ENCODE measurements at places on chromosomes 16 and 17.

GRCh38 chr17:74671031-74671771 is 41.5 kb downstream of the CD300LF start:
- DNase-seq: peak; percentile 24

DNA sequence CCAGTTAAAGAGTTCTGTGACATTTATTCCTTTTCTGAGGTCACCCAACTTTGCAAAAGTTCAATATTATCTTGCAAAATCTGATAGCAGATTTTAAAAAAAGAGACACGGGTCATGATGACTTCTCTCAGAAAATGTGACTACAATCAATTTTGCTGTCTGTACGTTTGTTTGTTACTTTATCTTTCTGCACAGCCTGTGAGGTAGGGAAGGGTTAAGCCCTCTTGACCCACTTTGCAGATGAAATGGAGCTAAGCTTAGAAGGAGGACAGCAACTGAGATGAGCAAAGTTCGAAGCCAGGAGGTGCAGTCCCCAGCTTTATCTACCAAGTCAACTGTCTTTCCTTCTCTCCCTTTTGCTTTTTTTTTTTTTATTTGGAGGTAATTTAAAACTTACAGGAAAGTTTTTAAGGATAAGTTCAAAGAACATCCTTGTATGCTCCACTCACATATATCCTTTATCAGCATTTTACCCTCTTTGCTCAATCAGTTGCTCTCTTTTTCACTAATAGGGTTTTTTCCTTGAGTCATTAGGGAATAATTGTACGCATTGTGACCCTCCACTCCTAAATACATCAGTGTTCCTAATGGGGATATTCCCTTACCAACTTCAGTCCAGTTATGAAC is 86.8 kb downstream of the MSI2 start:
- DNase-seq: no peak

GRCh38 chr17:21419299-21420239 is 43.4 kb downstream of the KCNJ12 start:
- no peak for DNase-seq

DNA sequence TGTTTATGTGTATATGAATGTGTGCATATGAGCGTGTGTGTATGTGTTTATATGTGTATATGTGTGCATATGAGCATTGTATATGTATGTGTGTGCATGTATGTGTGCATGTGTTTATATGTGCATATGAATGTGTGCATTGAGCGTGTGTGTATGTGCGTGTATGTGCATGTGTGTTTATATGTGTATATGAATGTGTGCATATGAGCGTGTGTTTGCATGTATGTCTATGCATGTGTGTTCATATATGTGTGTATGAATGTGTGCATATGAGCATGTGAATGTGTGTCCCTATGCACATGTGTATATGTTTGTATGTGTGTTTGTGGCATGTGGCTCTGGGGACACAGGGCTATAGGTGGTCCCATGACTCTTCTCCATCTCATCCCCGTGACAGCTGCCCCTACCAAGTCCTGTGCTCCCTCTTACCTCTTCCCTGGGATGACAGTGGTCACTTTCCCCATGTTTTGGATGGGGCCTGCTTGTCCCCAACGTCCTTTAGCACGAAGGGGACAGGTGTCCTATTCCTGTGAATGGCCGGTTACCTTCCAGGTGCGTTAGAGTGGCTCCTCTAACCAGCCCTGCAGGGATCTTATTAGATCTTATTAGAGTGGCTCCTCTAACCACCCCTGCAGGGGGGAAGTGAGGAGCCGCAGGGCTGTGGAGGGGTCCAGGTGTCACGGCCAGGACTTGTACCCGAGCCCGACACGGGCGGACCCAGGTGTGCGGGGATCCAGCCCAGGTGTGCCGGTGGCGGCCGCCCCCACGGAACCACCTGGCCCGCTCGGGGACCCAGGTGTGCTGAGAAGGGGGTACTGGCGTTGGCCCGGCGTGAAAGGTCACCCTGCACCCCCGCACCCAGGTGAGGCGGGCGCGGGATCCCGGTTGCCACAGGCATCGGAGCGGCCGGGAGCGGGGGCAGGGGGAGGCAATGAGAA is 105.6 kb downstream of the SEC14L1 start:
- DNase-seq: no peak

DNA sequence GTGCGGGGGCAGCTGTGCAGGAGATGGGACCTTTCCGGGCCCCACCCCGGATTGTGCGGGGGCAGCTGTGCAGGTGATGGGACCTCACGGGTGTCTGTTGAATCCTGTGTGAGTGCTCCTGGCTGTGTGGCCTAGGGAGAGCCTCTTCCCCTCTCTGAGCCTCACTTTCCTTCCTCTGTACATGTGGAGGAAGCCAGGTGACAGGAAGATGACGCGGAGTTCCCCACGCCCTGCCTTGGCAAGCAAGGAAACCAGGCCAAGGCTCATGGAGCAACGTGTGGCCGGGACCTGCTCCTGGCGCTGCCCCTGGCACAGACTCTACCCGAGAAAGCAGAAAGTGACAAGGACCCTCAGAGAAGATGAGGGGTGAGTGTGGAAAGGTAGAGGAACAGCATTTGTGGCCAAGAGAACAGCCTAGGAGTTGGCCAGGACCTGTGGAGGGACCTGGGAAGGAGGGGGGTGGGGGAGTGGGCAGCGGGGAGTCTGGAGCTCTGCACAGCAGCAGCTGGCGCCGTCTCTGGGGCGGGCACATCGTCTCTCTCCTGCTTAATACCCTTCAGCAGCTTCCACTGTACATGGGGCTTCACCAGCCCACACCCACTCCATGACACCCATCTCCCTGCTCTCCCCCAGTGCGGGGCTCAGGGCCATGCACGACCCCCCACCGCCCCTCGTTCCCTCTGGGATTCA is 38.4 kb upstream of the PABPN1L start:
- no peak for DNase-seq

- DNase-seq: no peak
Measured at GRCh38 chr17:3792481-3792880, 8.5 kb downstream of the ITGAE start.

DNA sequence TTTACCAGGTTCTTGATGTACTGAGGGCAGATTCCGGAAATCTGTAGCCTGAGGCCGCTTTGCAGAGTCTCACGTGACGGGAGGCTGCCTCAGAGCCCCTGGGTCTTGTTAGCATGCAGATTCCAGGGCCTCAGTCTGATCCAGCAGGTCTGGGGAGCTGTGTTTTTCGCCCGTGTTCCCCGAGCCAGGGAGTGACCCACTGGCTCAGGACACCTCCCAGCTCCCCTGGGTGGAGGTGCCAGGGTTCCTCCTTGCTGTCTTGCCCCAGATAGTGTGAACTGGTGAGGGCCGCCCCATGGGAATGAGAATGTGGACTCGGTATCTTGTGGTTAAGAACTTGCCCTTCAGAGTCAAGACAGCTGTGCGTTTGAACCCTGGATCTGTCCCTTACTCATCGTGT is 98.6 kb downstream of the OR1D5 start:
- DNase-seq: no peak

DNA sequence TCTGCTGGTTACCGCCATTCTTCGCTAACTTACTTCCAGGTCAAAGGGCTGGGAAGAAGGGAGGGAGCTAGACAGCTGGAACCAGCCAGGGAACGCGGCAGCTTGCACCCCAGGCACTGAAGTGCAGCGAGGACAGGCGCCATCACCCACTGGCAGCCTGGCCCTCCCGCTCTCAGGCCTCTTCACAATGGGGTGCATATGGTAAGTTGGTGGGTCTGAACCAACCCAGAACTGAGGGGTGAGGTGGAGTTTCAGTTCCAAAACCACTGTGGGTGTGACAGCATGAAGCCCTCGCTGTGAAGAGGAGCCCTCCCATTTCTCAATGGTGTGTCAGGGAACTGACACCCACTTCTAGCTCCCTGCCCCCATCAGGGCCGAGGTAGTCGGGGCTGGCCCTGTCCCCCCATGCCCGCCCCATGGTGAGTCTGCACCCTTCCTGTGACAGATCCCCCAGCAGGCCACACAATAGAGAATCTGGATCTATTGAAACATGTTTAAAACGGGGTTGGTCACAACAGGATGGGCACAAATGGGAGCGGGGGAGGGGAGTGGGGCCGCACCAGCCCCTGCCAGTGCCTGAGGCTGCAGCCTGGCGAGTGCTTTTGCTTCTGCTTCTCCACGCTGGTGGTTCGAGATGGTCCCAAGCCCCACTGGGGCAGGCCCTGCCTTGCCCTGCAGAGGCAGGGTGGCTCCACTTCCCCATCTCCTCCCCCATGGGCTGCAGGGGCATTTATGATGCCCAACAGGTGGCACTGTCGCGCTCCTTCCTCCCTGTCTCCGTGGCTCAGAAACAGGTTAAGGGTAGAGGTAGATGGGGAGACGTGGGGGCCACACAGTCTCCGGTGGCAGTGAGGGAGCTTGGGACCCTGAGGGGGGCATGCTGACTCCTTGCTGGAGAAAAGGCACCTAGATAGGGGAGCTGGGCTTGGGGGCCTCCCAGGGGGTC is 2.3 kb downstream of the LIMD2 start:
- peak; percentile 49 for DNase-seq

DNA sequence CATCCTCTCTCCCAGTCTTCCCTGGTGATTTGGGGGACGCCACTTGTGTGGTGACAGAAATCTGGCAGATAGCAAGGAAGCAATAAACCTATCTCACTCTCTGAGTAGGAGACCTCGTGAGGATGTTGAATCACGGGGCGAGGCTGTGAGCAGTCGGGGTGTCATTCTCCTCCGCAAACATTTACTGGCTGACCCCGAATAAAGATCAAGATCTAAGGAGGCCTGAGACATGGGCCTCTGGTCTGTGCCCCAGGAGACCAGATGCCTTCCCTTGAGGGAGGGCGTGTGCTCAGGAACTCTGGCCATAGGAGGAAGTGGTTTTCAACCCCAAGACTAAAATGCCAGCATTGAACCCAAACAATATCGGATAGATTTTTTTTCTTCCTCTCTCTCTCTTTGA is 53.1 kb downstream of the FOXL1 start:
- no peak for DNase-seq

- DNase-seq: no peak
Measured at GRCh38 chr17:10251212-10251948, 53.0 kb upstream of the GAS7 start.

DNA sequence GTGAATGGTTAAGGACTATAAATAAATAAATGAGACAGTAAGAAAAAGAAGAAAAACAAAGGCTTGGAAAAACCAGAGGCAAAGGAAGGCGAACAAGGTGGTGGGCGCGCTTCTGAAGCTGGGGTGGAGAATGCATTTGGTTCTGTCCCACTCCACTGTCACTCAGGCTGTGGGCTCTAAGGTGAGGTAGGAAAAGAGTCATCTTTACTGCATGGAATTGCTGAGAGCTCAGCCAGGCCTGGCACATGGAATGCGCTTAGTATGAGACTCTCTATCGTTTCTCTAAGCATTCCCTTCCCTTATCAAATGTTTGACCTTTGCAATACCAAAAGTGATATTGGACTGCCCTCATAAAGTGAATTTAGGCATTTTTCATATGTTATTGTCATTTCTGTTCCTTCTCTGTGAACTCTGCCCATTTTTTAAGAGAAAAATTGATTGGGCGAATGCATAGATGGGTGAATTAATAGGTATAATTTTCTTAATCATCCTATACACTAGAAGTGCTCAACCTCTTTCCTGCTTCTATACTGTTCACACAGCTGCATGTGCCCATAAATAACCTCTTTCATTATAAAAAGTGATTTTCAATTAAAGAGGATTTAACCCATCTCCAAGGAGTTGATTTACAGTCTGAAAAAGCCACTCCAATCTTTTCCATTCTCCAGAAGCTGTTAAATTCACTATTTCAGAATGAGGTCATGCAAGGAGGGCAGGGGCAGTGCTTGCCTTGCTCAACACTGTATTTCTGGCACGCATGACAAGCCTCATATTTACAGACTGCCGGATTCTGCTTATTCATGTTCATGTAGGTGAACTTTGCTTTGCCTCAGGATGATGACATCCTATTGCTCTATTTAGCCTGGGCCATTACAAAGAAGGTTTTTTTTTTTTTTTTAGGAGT is 87.7 kb downstream of the MYH10 start:
- no peak for DNase-seq

DNA sequence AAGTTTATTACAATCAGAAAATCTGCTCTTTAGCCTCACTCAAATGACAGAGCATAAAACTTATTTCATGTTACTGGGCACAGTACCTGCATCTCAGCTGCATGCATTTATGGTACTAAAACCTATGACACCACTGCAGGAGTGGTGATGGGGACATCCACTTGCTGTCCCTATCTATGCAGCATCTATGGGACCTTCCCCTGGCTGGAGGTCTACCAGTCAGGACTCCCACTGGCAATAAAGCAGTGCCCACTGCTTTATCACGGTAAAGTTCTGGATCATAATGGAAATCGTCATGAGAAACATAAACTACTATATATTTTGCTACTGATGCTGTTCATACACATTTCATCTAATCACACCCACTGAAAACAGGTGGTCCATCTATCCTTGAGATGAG is 26.2 kb downstream of the NSMCE1 start:
- DNase-seq: no peak

GRCh38 chr16:56780646-56781045 is 50.7 kb downstream of the NUP93 start:
- no peak for DNase-seq

GRCh38 chr16:13178318-13178717 is 276.9 kb downstream of the SHISA9 start:
- DNase-seq: no peak

DNA sequence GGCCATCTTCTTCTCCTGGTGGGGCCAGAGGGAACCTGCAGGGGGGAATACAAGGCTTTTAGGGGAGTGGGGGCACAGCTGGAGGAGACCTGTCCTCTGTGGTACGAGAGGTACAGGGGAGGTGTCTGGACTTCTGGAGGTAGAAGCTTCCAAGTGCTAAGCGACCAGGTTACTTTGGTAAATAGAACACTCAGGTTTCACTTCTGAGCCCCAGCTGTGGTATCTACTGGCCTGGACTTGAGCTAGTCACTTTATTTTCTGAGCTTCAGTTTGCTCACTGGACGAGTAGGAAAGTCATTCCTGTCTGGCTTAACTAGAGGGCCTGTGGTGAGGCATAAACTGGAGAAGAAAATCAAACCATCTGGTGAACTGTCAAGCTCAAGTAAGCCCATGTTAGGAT is at the start of gene HEATR9:
Gene HEATR9, minus strand, starts transcription at position 155 of the 400 bp plus-strand sequence. Its CDS starts 149 bp downstream, at position 6.
- DNase-seq: no peak

DNA sequence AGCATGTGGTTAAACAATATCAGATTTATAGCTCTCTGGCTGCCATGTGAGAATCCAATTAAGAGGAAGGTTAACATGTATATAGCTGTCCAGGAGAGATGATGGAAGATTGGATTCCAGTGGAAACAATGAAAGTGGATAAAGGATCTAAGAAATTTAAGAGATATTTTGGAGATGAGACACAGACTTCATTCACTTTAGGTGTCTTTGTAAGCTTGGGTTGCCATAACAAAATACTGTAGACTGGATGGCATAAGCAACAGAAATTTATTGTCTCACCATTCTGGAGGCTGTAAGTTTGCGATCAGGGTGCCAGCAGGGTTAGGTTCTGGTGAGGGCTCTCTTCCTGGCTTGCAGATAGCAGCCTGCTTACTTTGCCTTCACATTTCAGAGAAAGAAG is 155.9 kb upstream of the MYOCD start:
- no peak for DNase-seq

GRCh38 chr16:80147026-80147655 is 393.7 kb upstream of the DYNLRB2 start:
- no peak for DNase-seq

GRCh38 chr16:69768666-69769065 is 6.5 kb downstream of the WWP2 start:
- DNase-seq: no peak

- no peak for DNase-seq
Measured at GRCh38 chr17:46785696-46786095, 32.8 kb downstream of the WNT3 start.
